ENCODE measurements at places on chromosomes 12 and 14.

DNA sequence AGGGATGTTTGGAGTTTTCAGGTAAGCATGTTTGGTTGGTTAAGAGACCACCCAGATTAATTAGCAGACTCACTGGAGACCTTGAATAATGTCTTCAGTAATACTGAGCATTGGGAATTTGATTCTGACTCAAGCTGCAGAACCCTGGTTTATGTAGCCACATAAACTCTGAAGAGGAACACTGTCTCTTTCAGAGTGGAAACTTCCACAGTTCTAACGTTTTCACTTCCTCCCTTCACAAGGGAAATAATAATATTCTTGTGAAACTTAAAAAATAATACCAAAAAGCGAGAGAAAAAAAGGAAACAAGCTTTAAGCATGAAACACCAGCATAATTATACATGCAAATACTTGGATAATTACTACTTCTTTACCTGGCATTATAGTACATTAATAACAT lies 40.0 kb upstream of the ST8SIA1 start:
- DNase-seq: no peak

GRCh38 chr12:65740506-65740872 lies 83.8 kb upstream of the HMGA2 start:
- DNase-seq: no peak

DNA sequence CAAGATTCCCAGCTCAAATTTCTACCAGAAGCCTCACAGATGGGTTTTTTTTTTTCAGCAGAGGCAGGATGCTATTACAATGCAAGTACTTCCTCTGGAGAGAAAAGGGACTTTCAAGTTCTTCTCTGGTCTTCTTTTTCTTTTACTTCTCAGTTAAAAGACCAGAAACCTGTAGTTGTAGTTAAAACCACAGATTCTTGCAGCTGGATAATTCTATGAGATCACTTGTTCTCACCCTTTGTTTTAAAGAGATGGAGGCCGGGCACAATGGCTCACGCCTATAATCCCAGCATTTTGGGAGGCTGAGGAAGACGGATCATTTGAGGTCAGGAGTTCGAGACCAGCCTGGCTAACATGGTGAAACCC lies 47.6 kb upstream of the OVCH1 start:
- DNase-seq: no peak

- no peak for DNase-seq
These were observed 120.9 kb downstream of the TMTC1 start for GRCh38 chr12:29662734-29663323.

- no peak for DNase-seq
These were observed 286.3 kb downstream of the DPF3 start for GRCh38 chr14:72607386-72608130.

DNA sequence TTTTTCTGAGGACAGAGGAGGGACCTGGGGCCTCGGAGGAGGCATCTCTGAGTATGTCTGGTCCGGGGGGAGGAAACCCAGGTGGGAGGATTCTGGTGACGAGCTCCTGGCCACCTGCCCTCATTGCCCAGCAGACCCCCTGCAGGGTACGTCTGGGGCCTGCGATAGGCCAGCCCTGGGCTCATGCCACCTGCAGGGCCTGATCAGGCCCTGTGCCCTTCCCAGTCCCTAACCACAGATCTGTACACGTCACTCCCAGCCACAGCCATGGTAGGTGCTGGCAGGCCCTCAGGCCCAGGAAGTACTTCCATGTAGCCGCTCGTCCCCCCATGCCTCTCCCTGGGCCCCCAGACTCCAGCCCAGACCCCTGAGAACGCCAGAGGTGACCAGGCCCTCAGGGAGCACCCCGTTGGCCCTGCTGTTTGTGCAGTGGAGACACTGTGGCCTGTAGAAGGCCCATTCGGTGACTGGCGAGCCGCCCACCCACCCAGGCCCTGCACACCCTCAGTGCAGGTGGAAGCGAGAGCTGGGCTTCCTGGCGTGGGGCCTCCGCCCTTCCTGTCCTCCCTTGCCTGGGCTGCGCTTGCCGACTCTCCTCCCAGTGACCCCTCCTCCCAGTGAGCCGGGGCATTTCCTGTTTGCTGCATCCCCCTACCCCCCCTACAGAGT lies 5.7 kb downstream of the INF2 start:
- no peak for DNase-seq

DNA sequence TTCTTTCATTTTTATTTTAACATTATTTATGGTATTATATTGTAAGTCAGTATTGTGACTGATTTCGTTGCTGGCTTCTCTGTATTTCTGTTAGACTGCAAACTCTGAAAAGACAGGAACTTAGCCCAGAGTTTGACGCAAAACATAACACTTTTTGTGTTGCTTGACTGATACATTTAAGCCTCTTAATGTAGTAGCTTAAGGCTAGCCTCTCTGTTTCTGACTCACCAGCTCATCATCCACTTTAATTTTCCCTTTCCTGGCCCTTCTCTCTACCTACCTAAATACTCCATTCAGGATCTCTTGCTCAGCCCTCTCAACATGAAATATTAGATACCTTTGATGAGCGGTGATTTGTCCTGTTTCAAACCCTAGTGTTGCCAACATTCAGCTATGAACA lies 420.6 kb downstream of the LRFN5 start:
- no peak for DNase-seq
